ENCODE measurements at places on chromosomes 3 and 15.

GRCh38 chr3:184827572-184827971 is 15.6 kb downstream of the VPS8 start:
- DNase-seq, result no peak

- peak; percentile 56 for DNase-seq
Measured at GRCh38 chr15:39429898-39430357, 151.0 kb upstream of the THBS1 start.

- no peak for DNase-seq
Measured at GRCh38 chr3:45807681-45808540, 11.6 kb upstream of the SLC6A20 start.

- no peak for DNase-seq
Measured at GRCh38 chr3:5437296-5437782, 249.8 kb downstream of the EDEM1 start.

- no peak for DNase-seq
Measured at GRCh38 chr3:192947421-192947820, 29.8 kb upstream of the MB21D2 start.

- no peak for DNase-seq
Measured at GRCh38 chr15:94844198-94844537, 612.8 kb downstream of the MCTP2 start.

GRCh38 chr15:38524156-38524555 is 40.5 kb downstream of the RASGRP1 start:
- no peak for DNase-seq

DNA sequence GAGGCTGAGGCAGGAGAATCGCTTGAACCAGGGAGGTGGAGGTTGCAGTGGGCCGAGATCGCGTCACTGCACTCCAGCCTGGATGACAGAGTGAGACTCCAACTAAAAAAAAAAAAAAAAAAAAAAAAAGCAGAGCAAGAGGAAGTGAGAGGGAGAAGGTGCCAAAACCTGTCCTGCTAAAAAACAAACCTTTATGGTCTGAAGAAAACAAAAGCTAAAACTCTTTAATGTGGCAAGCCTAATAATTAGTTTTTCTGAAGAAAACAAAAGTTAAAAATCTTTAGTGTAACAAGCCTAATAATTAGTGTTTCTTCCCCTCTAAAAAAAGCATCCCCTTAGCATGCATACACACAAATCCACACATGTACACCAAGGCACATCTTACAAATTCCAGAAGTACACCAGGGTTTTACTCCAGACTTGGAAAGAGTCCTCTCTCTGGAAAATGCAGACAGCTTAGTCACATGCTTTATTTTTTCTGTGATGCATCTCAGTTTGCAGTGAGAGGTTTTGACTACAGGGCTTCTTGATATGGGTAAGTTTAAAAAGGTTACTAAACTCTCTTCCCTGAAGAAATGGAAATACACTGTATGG is 65.9 kb downstream of the HACD2 start:
- DNase-seq, result no peak

GRCh38 chr15:88021601-88022000 is 234.9 kb downstream of the NTRK3 start:
- DNase-seq, result no peak

DNA sequence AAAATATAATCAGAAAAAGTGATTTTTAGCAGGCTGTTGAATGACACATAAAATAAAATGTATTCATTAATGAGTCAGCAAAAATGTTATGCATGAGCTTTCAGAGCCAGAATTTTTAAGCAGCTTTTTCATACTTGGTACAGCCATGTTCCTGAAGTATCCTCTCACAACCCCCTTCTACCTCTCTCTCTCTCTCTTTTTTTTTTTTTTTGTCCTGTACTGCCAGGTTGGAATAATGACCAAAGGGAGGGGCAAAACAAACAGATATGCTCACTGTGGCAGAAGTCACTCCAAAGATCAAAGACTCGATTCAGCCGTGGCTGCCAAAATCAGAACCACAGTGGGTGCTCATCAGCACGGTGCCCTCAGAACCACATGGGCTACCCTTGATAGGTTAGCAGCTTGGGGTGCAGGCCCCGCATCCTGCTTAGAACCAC is 383.0 kb downstream of the ZBTB20 start:
- DNase-seq, result no peak

DNA sequence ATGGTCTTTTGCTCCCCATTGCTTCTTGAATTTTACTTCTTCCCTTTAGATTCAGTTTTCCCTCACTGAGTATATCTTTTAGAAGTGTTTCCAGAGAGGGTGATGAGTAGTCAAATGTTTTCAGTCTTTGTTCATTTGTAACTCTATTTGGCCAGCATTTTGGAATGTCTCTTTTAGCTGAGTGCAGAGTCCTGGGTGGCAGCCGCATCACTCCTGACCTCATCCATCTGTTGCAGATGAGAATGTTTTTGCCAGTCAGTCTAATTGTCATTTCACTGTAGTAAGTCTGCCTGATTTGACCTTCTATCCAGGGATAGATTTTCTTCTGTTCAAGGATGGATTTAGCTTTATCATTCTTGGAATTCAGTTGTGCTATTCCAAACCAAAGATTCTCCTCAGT is 7.3 kb downstream of the SRPRB start:
- peak; percentile 26 for DNase-seq

DNA sequence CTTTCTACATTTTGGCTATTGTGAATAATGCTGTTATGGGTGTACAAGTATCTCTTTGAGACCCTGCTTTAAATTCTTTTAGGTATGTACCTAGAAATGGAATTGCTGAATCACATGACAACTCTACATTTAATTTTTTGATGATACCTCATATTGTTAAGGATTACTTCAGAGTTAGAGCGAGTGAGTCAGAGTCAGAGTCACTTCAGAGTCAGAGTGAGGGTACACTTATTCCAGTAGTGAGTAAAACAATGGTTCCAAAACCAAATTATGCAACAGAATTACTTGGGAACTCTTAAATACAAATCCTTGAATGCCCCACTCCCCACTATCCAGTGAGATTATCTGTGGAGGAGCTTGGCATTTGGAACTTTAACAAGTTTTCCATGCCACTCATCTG is 50.3 kb upstream of the SNRK start:
- no peak for DNase-seq

GRCh38 chr3:24202071-24202470 is 257.0 kb downstream of the NR1D2 start:
- peak; percentile 64 for DNase-seq

DNA sequence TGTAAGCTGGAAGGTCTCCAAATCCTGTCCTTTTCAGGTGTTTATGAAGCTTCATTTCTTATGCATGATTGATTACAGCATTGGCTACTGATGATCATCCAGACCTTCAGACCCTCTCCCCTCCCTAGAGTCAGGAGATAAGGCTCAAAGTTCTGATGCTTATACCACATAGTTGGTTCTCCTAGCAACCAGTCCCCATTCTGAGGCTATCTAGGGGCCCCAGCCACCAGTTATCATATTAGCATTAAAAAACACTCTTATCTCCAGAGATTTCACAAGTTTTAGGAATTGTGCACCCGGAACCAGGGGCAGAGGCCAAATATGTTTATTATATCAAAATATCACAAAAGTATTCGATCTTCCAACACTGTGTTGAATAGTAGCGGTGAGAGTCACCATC is 953.1 kb downstream of the FHIT start:
- no peak for DNase-seq

DNA sequence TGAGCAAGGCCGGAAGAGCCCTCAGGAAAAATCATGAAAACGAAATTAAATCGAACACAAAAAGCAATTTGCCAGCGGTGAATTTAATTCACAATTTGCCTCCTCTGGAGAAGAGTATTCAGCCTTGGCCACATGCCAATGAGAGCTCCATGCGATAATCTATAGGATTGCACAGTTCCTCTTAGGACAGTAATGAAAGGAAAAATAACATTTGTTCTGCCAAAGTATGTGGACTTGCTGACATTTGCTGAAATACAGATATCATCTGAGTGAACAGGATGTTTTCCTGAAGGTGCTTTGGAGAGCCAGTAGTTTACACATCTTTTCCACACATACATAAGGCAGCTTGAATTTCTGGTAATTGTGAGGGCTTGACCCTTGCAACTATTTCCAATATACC is 188.6 kb upstream of the PDZRN3 start:
- no peak for DNase-seq

GRCh38 chr3:127744253-127744815 is 71.6 kb downstream of the ABTB1 start:
- no peak for DNase-seq

DNA sequence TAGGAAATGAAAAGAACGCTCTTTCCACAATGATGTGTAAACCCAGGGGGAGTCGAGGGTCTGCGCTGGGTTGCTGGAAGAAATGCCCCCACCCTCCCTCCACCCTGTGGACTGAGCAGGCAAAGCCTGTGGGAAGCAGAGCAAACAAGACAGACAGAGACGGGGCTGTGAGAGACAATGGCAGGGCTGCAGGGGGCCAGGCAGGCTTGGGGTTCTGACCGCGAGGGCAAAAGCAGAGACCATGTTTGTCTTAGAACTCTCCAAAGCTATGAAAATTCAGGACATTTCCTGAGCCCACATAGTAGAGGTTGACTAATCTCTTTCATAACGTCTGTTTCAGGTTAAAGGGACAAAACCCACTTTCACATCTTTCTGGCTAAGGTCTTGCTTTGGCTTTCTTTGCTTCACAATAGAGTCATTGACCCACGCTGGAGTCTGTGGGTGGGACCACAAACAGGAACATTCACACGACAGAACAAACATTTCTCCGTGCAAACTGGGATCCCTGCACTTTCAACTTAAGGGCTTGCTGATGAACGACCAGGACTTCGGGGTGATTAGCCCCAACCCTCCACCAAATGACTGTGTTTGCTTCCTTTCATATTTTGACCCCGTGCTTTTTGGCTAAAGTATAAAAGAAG is 156.0 kb upstream of the TPM1 start:
- DNase-seq, result no peak

GRCh38 chr3:141950572-141951493 is 74.4 kb downstream of the ATP1B3 start:
- DNase-seq, result no peak

DNA sequence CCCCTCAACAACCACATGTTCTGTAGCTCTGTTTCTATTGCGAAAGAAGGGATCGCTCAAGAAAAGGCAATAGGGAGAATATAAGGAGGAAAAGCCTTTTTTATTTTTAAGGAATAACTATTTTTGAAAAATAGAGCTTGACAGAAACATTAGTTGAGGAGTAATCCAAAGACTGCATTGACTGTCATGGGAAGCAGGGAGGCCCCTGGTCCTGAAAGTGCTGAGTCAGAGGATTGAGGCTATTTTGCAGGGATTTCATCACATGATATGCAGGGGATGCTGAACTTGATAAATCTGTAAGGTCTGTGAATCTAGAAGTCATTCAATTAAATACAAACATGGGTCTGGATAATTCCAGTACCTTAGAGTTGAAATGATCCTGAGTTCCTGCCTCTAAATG is 92.0 kb downstream of the MTHFS start:
- DNase-seq, result no peak

GRCh38 chr15:91845720-91846119 is 7.8 kb upstream of the SLCO3A1 start:
- no peak for DNase-seq

GRCh38 chr3:9955067-9955502 is 2.9 kb upstream of the PRRT3 start:
- DNase-seq, result no peak

DNA sequence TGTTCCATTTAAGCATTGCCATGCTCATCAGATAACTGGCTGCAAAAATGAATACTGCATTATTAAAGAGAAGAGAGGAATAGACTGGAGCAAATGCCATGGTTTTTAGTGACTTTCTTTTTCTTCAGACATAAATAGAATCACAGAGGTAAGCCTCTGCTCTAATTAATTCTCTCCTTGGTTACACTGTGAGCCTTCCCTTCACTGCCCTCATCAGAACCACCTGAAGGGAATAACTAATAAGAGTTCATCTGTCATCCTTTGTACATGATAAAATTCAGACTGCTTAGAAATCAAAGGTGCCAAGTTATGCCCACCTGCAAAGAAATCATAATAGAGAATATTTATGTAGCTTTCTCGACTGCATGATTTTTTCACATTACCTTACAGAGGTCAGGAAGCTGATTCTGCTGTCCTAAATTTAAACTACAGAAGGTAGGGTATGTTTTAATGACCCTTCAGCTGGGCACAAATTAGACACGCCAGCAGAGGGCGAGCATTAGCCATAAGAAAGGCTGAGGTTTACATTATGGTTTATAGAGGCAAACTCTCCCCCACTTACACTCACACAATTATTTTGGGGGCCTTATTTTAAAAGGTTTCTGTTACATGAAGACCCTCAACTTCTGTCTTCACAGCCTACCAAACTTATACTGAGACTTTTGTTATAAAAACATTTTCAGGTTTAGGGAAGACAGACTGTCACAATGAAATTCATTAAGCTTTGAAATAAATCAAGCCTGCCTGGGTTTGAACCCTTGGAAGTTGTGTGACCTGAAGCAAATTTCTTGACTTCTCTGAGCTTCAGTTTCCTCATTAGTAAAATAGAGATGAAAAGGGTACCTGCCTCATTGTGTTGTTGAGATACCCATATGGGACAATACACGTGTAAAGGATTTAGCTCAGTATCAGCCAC is 15.3 kb upstream of the UNC13C start:
- DNase-seq, result no peak

GRCh38 chr3:42638339-42638842 is 15.1 kb upstream of the ZBTB47 start:
- no peak for DNase-seq

DNA sequence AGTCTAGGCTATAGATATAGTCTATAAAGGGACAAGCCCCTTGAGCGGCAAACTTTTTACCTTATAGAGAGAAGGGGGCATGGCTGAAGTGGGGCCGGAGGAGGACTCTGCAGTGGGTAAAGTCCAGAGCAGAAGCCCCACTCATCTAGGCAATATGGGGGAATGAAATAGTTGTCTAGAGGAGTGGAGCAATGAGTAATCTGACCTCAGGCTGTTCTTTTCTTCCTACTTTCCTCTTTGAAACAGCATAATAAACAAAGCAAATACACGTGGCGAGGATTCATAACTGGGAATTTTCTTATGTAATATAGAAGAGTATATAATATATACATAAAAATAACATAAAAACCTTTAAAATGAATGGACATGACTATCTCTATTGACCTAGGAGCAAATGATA is 546.4 kb upstream of the ZNF385D start:
- DNase-seq, result no peak

DNA sequence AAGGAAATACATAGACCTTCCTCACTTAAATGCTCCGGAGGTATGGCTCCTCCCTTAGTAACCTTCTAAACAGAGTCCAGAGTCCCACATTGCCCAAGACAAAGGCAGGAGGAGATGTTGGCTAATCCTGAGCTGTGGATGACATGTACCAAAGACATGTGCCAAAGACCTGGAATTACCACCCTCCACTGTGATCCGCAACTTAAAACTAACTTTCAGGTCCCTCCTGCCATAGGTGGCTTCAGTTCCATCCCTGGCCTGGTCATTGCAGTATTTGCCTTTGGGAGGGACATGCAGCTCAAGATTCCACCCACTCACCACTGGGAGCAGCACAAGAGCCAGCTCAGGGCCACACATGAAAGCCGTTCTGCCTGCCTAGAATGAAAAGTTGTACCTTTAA is 28.0 kb downstream of the MYZAP start:
- DNase-seq, result no peak

- DNase-seq, result no peak
Measured at GRCh38 chr3:136078421-136079364, 113.2 kb downstream of the PPP2R3A start.

GRCh38 chr3:186600896-186601295 is 12.0 kb upstream of the AHSG start:
- DNase-seq, result no peak
